Stimulated activated CD4-positive, alpha-beta T cell treated with anti-CD3 and anti-CD28 coated beads, Interleukin-1b, Interleukin-23, amount 100 ng/mL, for 24 hours (primary cell): ENCODE measurements at places on chromosomes 16 and 17.

DNA sequence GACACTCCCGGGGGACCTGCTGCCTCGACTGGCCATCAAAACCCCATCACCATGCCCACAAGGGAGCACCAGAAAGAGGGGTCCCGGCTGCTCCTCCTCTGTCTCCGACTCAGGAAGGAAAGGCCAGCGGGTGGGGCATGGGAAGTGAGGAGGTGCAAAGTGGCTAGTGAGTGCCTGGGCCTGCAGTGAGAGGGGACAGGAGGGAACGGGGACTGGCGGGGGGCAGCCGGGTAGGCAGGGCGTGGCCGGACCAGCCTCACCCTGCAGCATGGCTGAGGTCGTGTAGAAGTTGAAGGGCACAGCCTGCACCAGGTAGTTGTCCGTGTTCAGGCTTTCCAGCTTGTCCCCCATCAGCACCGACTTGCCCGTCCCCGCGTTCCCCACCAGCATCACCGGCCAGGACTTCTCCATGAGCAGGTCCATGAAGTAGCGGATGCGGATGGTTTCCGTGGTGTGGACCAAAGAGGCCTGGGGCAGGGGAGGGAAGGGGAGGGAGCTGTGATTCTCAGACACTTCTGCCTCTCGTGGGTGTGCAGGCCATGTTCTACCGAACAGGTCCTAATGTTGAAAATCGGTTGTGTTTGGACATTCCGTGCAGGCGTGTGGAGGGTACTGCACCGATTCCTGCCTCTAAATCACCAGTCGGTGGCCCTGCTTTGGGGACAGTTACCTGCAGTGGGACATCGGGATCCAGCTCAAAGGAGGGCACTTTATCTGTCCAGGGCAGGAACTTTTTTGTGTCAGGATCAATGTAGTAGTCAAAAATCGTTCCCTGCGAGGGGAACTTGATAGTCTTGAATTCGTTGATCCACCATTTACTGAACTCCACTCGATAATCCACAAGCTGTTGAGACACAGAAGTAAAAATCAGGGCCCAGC, 91.7 kb downstream of the DNAH17 start:
- DNase-seq, result no peak

- DNase-seq, result no peak
Observed at GRCh38 chr17:83200231-83200699, 120.9 kb downstream of the METRNL start.

DNA sequence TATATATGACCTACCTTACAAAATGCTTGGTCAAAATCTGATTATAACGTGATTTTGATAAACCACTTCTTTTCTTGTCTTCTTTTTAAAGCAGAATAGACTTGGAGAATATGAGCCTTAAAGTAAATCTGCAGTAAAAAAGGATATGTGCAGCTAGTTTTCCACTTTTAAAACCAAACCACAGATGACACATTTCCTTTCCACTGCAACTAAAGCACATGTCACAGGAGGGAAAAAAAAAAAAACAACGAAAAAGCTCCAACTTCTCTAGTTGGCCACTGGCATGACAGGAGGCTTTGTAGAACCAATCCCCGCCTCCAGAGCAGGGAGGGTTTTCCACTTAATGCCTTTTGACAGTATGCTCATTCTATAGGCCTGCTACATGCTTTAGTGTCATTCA, at the start of gene EVI2A:
TSS of gene EVI2A (minus strand) at position 142 of the 400 bp plus-strand sequence. CDS start 2,609 bp downstream, outside the sequence.
- DNase-seq, result no peak

DNA sequence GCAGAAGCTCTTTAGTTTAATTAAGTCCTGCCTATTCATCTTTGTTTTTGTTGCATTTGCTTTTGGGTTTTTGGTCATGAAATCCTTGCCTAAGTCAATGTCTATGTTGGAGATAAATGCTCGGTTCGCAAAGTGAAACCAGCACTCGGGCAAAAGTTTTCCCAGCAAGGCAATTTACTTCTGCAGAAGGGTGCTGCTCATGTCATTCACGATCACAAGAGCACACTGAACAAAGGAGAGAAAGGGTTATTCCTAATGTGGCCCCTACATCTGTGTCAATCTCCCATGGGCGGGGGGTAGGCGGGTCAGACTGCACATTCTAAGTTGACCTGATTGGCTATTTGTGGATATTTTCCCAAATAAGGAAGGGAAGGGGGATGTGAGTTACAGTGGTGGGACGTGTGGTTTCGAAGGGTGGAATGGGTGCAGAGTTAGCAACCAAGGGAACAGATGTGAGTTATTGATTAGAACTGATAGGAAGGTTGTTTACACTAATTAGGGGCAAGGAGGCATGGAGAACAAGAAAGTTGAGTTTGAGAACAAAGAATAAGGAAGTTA, 23.0 kb downstream of the ATF7IP2 start:
- DNase-seq, result no peak

- DNase-seq, result no peak
Observed at GRCh38 chr17:34452769-34453168, 89.7 kb upstream of the CCL1 start.
